ENCODE measurements at places on chromosomes 7 and 10. TPM values are rescaled to one million over a fixed set of nuclear protein-coding genes. Genes with fewer than 3 reads are reported as not detected.

- no peak for DNase-seq
These were observed 4.7 kb upstream of the ARPC1B start for GRCh38 chr7:99369767-99370391.

DNA sequence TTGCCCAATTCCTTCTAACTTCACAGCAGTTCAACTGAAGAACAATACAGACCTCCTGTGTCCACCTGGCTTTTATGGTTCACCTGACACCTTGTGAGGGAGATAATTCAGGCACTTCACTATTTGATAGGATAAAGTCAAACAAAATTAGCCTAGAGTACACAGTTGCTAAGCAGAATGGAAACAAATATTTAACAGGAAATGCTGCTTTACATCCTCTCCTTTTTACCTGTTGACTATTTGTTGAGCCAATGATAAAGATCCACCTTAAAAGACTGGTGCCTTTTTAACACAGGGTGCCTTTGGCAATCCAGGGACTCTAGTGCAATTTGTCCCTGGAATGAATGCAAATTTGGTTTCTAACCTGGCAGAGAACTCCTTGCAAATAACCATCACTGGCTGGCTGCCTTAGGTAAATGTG, 39.8 kb downstream of the ITPRID1 start:
- no peak for DNase-seq

DNA sequence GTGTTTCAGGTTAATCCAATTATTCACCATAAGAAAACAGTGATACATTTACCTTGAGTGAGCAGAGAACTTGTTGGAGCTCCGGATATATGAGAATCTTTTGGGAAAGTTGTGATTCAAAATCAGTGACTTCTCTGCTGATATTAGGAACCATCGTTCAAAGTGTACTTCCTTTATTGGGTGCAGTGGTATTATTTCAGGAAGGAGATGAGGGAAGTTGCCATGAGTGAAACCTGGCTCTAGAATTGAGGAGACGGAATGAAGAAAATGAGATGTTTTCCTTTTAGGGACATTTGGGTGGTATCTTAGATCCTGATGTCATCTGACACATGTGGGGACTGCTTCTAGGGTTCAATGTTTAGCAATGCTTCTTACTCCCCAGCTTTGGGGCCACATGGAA, 343.9 kb downstream of the ABCA13 start:
- no peak for DNase-seq

DNA sequence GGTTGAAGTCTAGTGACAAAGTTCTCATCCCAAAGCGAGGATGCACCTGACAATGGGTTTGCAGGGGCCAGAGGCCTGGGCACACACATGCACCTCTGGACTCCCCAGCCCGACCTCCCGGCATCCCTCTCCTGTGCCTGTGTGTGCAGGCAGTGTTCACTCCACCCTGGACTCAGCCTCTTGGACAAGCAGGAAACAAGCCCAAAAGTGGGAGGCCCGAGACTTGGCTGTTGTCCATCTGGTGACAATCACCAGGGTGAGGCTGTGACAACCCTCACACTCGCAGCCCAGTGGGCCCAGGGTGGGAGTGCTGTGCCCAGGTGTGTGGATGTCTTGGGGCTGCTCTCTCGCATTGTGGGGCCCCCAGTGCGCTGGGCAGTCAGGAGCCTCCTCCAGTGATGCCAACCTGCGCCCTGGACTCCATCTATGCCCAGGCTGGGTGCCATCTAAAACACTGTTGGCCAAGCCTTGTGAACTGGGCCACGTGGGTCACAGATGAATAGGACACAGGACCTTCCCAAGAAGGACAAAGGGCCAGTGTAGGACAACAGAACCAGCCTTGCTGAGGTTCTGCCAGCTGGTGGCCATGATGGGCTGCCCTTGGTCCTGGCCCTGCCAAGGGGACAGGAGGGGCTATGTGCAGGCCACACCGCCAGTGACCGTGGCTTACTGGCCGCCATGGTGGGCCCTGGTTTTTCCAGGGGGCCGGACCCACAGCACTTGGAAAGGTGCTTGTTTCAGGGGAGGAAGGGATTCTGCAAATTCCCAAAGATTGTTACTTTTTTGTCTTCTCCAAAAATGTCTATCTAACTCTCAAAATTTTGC, 144.3 kb downstream of the TCERG1L start:
- no peak for DNase-seq

- peak; percentile 23 for DNase-seq
These were observed 113.4 kb downstream of the BTRC start for GRCh38 chr10:101467286-101467770.

DNA sequence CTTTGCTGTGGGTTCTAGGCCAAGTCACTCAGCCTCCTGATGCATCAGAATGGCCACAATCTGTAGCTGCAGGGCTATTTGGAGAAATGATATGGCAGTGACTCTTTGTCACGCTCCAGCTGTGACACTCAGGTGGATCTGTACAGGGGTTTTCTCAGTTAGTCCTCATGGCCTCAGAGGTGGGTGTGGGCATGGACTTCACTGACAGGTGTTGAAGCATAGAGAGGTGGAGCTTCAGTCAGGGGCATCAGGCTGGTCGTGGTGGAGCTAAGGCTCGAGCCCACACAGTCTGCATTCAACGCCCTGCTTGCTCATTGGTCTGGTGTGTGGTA, 21.2 kb downstream of the PALD1 start:
- no peak for DNase-seq

- DNase-seq, result no peak
These were observed 16.2 kb downstream of the DUSP5 start for GRCh38 chr10:110513949-110514348.

Gene CDK6
- total RNA-seq, result 118 TPM

Gene ADAM22
- total RNA-seq, result 1.8 TPM

Gene STRIP2
- 41.3 TPM for total RNA-seq

Gene DENND2A
- not detected for total RNA-seq

Data from activated CD4-positive, alpha-beta T cell treated with anti-CD3 and anti-CD28 coated beads for 36 hours (primary cell).